ENCODE measurements at places on chromosomes 5 and 9. TPM values are rescaled to one million over a fixed set of nuclear protein-coding genes. Genes with fewer than 3 reads are reported as not detected.

GRCh38 chr5:143896966-143897365 is 85.0 kb downstream of the HMHB1 start:
- no peak for DNase-seq

DNA sequence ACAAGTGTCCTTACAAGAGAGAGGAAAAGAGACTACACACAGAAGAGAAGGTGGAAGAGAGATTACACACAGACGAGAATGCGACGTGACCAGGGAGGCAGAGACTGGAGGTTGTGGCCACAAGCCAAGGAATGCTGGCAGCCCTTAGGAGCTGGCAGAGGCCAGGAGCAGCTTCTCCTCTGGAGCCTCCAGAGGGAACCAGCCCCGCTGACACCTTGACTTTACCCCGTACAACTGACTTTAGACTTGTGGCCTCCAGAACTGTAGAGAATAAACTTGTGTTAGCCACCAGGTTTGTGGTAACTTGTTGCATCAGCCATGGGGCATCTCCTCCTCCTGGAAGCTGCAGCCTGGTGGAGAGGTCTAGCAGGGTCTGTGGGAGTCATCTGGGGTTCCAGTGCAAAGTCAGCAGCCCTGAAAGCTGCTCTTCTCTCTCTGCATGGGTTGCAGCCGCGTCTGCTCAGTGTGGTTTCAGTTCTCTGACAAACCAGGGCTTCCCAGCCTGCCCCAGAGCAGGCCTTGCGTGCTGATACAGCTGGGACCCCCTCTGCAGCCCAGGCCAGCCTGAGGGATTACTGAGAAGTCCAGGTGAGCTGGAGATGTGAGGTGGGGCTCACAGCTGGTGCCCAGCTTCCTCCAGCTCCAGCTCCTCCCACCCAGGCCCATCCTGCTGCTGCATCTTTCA is 30.8 kb upstream of the CNOT6 start:
- DNase-seq, result no peak

DNA sequence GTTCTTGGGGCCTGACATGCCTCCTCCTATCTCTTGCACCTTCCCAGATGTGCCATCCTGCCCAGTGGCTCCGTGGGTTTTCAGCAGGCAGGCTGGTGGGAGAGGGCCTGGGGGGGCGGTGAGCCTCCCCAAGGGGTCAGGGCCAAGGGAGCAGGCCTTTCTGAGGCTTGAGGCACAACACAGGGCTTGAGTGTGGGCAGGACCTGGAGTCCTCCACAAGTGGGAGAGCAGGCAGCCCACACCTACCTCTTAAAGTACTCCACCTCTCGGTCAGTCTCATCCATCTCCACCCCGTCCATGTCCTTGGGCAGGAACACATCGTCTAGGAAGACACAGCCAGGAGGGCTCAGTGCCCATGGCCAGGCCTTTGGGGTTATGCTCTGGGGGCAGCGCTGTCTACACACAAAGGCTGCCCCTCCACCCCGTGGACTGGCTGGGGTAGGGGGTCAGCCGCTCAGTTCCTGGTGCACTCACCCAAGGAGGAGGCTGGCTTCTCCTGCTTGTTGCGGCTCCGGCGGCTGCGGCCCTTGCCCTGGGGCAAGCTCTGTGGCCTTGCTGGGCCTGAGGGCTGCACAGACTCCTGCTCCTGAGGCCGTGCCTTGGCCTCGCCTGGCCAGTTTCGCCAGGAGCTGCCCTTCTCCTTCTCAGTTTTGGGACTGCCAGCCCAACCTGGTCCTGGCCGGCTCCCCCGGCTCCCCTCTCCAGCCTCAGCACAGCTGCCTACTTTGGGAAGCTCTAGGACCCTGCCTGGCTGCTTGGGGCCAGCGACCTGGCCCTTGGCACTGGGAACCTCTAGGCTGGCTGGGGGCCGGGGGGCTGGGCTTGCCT is 7.2 kb upstream of the DDX41 start:
- DNase-seq, result peak; percentile 30

WDR31 gene
- 13.8 TPM for total RNA-seq

DNA sequence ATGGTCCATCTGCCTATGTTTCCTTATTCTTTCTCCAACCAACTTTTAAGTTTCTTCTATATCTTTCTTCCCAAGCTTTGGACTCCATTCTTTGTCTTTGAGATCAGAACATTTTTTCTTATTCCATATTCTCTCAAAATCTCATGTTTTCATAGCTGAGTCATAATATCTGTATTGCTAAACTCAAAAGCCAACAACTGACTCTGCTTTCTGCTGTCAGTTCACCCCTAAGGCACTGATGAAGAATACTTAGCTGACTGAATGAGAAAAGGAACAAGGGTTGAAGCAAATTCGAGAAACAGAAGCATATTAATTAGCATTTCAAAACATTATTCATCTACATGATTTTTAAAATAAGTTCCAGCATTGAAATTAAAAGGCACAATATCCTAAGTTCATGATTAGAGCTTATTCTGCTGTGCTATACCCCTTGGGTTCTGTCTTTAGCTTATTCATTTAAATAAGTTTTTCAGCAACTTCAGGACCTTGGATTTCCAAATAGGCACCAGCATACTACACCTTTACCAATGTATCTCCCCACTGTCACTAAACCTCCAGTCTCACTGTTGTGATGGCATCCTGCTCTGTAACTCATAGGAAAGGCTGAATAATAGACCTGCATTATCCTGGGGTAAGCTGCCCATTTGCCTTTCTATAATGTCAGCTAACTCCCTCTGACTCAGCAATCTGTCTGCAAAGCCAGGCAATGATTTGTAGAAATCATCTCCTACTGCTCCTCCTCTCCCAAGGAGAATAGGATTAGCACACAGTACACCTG is 49.9 kb upstream of the C5orf46 start:
- no peak for DNase-seq

DNA sequence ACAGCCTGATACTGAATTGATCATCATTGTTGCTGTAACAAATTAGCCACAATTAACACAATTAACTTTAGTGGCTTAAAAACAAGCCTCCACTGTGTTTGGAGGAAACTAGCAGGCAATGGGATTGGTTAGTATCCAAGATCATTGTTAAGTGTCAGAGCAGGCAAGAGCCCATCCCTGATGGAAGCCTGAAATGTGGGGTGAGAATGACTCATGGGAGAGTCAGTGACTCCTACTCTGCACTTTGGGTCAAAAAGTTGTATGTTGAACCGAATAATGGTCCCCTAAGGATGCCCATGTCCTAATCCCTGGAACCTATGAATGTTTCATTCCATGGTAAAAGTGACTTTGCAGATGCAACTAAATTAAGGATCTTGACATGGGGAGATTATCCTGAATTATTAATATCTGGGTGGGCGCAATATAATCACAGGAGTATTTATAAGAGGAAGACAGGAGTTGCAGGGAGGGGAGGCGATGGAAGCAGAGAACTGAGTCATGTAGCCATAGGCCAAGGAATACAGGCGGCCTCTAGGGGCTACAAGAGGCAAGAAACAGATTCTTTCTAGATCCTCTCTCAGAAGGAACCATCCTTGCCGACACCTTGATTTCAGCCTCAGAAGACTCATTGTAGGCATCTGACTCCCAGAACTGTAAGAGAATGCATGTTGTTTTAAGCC is 28.8 kb downstream of the ALG2 start:
- no peak for DNase-seq

GRCh38 chr9:1456301-1457024 is 406.3 kb downstream of the DMRT2 start:
- no peak for DNase-seq

SLC6A7 gene
- total RNA-seq, result not detected

All from Right ventricle myocardium superior (tissue), 1 donor.